ENCODE measurements at places on chromosomes 4 and X.

GRCh38 chr4:175412746-175413145 lies 399.3 kb downstream of the GPM6A start:
- DNase-seq = no peak

DNA sequence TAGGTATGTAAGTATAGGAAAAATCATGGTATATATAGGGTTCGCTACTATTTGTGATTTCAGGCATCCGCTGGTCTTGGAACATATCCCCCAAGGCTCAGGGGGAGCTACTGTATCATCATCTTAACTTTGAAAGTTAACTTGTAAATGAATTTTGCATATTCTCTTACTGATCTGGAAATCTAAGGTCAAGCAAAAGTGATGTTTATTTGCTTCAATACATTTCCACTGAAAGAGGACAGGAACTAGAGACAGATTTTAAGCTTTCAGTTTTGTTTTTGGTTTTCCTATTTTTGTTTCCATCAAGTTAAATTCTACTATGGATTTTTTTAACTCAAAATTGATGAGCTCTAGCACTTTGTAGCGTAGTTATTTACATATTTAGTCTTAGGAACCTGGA lies 56.2 kb downstream of the NAF1 start:
- DNase-seq = no peak

DNA sequence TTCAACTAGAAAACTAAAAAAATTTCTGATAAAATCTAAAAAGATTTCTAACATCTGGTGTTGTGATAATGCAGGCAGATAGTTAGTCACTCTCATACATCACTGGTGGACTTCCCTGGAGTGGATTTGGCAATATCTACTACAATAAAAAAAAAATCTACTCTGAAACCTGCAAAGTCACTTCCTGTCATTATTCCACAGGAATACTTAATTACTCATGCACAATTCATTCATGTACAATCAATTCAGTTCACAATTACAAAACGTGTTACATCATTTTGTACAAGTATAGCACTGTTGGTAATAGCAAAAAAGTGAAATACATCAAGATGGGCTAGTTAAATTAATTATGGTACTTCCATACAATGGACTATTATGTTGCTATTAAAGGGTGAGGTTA lies 16.5 kb upstream of the RHOH start:
- no peak for DNase-seq

GRCh38 chr4:57320217-57320616 lies 210.0 kb upstream of the IGFBP7 start:
- DNase-seq = no peak

DNA sequence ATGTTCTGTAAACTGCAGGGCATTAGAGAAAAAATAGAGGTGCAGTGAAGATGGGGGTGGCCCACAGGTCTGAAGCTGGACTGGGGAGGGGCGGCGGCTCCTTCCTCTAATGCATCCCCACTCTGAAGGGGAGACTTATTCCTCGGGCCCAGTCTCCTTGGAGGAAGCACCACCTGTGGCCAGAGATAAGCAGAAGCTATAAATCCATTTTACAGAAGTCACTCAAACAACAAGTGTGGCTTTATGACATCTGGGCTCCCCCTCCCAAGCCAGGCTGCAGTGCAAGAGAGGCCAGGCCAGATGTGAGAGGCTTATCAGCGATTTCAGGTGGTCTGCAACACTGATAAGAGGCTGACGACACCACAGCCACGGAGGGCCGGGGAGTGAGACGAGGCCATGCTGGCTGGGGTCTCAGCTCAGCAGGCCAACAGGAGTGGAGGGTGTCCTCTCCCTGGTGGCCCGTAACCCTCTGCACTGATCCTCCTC lies 15.8 kb downstream of the CYTL1 start:
- no peak for DNase-seq

DNA sequence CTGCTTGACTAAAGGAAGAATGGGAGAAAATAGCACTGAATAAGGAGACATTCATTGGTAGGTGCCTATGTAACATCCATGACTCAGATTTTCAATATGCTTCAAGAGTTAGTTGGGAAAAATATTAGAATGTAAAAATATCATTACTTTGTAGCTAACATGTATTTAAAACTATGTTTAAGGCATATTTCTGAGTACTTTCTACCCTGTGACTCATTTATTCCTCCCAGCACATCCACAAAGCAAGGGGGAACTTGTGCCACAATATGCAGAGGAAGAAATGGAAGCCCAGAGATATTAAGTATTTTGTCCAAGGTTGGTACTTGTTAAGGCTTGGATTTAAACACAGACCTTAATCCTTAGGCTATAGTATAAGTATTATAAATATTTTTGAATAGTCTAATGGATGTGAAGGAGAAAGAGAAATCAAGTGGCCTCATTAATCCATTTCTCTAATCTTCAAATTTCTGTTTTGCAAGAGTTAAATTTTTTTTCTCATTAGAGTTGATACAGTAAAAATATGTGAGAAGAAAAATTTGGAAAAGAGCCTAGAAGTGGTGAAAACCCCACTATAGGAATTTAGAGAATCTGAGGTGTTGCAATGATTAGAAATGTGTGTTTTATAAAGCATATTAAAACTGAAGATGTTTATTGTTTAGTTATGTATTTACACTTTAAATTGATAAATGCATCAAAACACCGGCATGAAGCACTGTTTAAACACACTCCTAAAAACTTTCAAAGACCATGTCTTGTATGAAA lies 149.3 kb upstream of the GYPA start:
- no peak for DNase-seq

- no peak for DNase-seq
Measured at GRCh38 chrX:10041383-10041782, 74.2 kb downstream of the CLDN34 start.

DNA sequence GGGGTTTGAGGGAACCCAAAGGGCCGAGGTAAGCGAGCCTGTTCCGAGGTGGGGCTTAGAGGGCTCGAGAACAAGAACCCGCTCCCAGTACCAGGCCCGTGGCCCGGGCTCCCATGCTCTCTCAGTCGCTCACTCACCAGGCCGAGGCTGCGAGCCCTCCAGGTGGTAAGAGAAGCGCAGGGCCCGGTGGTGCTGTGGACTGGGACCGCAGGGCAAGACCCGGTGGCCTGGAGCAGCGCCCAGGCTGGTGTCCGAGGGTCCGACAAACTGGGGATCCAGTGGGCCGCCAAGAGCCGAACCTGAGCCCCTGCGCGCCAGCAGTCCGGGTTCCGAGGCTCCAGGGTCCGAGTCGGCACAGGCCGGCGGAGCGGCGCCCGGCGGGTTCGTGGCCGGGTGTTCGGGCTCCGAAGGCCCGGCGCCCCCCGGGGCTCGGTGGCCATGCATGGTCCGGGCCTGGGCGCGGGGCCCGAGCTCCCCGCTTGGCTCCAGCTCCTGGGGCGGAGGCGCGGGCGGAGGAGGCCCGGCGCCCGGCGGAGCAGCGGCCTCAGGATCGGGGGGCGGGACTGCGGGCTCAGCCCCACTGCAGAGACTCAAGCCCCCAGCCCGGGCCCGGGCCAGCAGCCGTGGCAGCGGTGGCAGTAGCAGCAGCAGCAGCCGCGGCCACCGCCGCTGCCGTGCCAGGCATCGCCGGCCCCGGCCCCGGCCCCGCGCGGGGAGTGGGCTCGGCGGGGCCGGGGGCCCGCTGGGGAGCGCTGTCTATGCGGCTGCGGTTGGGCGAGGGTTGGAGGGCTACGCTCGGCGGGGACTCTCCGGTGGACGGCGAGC lies 833 bp downstream of the FGD1 start:
- no peak for DNase-seq

DNA sequence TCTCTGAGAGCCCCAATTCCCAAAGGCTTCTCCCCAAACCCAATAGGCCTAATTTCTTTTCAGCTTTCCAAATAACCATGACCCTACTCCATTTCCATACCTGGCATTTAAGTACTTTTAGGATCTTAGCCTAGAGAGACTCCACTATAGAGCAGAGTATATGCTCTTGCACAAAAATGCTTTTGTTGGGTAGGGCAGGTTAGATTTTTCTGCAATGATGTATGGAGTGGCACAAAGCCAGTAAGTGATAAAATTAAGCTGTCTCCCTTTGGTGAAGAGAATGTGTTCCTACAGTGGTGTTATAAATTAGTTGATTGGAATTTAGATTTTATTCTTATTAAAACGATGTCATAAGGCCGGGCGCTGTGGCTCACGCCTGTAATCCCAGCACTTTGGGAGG lies 124.9 kb downstream of the INPP4B start:
- DNase-seq = no peak
